Nephron progenitor cell (in vitro differentiated cells): ENCODE measurements at places on chromosomes 7 and 10.

DNA sequence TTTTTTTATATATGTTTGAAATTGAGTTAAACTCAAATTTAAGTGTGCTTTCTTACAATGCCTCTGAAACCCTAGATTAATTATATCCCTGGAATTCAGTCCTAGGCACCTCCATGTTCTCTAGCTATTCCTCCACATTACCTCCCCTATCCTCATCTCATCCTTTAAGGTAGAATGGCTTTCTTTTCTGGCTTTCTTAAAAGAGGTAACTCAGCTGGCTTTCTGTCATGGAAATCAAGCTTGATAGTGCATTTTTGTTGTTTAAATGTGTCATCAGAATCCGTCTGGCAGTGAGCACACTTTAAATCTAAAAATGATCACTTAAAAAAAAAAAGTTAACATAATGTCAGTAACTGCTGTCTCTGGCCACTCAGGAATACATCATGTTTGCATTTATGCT is 42.2 kb downstream of the AHR start:
- no peak for DNase-seq
- no peak overlapping the region for H3K27ac ChIP-seq
- H3K27me3 ChIP-seq: no peaks in the 10 kb centered on the region
- no peaks in the 10 kb centered on the region for H3K4me1 ChIP-seq
- no peak overlapping the region for H3K4me3 ChIP-seq

GRCh38 chr10:43222210-43222720 is 44.6 kb downstream of the RASGEF1A start:
- H3K4me3 ChIP-seq: no peak overlapping the region
- DNase-seq: no peak
- peaks cover 37% of the 10 kb centered on the region for H3K27me3 ChIP-seq
- H3K27ac ChIP-seq: no peak overlapping the region

- H3K27ac ChIP-seq: peak overlapping the region; percentile 29
- peaks cover 17% of the 10 kb centered on the region for H3K4me1 ChIP-seq
- no peak for DNase-seq
Observed at GRCh38 chr10:87761892-87762291, 56.1 kb downstream of the ATAD1 start.

DNA sequence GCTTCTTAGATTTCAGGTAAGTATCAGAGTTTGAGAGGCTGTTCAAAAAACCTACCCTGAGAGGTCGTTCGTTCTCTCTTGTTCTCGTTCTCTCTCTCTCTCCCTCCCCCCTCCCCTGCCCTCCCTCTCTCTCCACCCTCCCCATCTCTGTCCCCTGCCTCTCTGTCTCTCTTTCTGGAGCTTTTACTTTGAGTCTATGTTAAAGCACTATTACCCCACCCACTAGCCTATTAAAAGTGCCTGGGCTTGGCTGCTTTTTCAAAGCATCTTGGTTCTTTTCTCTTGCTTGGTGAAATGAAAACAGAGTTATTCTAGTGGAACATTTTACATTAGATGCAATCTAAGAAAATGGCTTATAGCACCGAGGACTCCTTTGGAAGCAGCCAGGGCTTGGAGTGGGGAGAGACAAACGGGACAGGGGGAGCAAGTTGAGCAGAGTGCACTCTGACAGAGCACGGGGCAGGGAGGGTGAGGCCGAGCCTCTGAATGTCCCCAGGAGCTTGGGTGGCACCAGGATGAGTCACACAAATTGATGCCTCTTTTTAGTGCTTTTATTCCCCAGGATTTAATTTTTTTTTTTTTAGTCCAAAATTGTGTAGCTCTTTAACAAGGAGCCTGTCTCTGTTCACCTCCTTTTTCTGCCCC is 134.3 kb downstream of the CFAP58 start:
- peaks cover 9% of the 10 kb centered on the region for H3K4me1 ChIP-seq
- H3K27me3 ChIP-seq: peaks cover 6% of the 10 kb centered on the region
- no peak overlapping the region for H3K4me3 ChIP-seq
- no peak for DNase-seq

- no peak overlapping the region for H3K27ac ChIP-seq
- DNase-seq: no peak
- no peaks in the 10 kb centered on the region for H3K4me1 ChIP-seq
- H3K36me3 ChIP-seq: no peaks in the 10 kb centered on the region
- peaks cover 13% of the 10 kb centered on the region for H3K27me3 ChIP-seq
- no peak overlapping the region for H3K4me3 ChIP-seq
Observed at GRCh38 chr10:118820326-118821116, 65.8 kb upstream of the CACUL1 start.

DNA sequence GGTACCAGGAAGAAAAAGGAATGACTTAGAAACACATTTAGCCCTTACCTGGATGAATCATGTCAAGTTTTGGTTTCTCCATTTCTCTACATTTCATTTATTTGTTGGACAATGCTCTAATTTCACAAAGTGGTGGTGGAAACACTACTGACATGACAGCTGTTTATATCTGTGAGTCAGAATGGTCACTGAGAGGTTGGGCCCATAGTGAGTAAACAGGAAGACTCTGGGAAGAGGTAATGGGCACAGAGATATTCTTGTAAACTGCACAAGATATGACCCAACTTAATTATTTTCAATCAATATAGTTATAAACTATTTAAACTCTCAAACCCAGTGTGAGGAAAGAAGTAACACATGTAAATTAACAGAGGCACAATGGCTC is 176.3 kb upstream of the MEOX2 start:
- no peaks in the 10 kb centered on the region for H3K27me3 ChIP-seq
- DNase-seq: no peak
- H3K27ac ChIP-seq: no peak overlapping the region
- peaks cover 14% of the 10 kb centered on the region for H3K4me1 ChIP-seq
- no peak overlapping the region for H3K4me3 ChIP-seq

DNA sequence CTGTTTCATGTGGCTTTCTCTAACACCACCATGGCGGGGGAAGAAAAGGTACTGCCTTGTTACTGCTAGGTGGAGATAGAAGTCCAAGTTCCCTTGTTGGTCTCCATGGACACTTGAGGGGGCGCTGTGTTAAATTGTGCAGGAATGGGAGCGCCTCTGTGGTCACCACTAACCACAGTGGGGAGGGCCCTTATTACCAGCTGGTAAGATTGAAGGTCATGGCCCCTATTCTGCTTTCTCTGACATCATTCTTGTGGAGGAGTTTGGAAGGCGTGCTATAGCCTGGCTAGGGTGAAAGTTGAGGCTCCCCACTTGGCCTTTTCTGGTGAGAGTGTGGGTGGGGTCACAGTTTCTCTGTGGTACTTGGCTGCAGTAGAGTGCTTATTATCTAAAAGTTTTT is 14.9 kb upstream of the MXI1 start:
- H3K4me1 ChIP-seq: no peaks in the 10 kb centered on the region
- no peak overlapping the region for H3K27ac ChIP-seq
- DNase-seq: no peak
- H3K27me3 ChIP-seq: peaks cover 51% of the 10 kb centered on the region
- no peak overlapping the region for H3K4me3 ChIP-seq

GRCh38 chr7:12609561-12609960 is 39.0 kb downstream of the SCIN start:
- H3K27ac ChIP-seq: no peak overlapping the region
- peaks cover 3% of the 10 kb centered on the region for H3K27me3 ChIP-seq
- no peak overlapping the region for H3K4me3 ChIP-seq

DNA sequence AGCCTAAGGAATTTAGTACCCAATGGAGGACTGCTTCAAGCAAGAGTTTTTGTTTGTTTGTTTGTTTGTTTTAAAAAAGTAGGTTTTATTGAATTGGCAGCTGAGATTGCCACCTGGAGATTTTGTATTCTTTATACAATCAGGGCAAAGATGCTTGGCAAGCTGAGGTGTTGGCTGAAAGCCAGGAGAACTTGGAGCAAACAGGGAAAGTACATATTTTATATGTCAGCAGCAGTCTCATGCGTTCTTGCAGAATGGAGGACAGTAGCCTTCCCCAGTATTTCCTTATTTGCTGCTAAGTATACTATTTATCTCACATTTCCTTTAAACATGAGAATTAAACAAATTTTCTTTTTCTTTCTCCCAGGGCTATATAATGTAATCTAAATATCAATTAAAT is 22.6 kb upstream of the ICA1 start:
- no peaks in the 10 kb centered on the region for H3K36me3 ChIP-seq
- H3K4me3 ChIP-seq: no peak overlapping the region
- H3K27ac ChIP-seq: no peak overlapping the region
- no peaks in the 10 kb centered on the region for H3K27me3 ChIP-seq
- no peaks in the 10 kb centered on the region for H3K4me1 ChIP-seq
- no peak for DNase-seq

DNA sequence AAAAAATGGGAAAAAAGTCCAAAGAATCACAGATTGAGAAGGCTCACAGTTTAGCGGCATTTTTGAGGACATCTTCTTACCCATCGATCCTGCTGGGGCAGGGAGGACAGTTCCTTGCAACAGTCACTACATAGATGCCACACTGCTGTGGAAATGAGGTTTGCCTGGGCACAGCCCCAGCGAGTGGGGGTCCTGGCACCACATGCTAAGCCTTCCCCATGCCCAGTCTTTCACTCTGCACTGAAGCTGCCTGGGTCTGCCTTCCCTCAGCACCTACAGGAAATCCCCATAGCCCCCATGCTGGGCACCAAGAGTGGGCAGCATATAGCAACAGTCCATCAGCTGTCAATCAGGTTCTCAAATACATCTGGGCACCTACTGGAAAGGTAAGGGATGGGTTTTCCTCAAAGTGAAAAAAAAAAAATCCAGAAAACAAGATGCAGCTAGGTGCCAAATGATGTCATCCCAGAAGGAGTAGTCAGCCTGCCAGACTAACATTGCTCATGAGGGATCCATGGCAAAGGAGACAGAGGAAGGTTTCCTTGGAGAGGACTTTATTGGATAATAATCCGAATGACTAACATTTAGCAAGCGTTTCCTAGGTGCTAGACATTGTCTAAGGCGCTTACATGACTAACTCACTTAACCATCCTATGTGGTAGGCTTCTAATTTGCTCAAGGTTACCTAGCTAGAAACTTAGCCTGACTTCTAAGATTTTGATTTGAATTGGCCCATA is 125.7 kb upstream of the CXCL12 start:
- H3K36me3 ChIP-seq: no peaks in the 10 kb centered on the region
- H3K4me1 ChIP-seq: peaks cover 29% of the 10 kb centered on the region
- no peak for DNase-seq

DNA sequence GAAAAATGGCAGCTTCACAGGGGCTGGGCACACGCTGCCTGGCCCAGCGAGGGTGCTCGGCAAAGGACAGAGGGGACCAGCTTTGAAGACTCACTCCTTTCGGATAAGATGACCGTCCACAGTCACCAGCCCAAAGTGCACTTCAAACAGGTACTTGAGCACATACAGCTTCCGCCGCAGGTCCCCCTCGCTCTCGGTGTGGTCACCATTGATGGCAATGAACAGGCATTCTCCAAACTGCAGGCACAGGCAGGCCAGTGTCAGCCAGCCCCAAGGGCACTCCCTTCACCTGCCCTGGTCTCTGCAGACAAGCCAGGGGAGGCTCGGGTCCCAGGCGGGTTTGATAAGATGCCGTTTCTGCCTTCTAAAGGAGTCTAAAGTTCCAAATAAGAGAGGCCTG is 11.6 kb downstream of the HPS1 start:
- H3K27ac ChIP-seq: peak overlapping the region; percentile 33
- peaks cover 95% of the 10 kb centered on the region for H3K36me3 ChIP-seq
- DNase-seq: no peak
- peaks cover 1% of the 10 kb centered on the region for H3K27me3 ChIP-seq

GRCh38 chr10:113319479-113319878 is 233.4 kb upstream of the HABP2 start:
- H3K36me3 ChIP-seq: no peaks in the 10 kb centered on the region
- H3K4me3 ChIP-seq: no peak overlapping the region
- no peak overlapping the region for H3K27ac ChIP-seq
- peaks cover 4% of the 10 kb centered on the region for H3K4me1 ChIP-seq
- H3K27me3 ChIP-seq: peaks cover 14% of the 10 kb centered on the region

DNA sequence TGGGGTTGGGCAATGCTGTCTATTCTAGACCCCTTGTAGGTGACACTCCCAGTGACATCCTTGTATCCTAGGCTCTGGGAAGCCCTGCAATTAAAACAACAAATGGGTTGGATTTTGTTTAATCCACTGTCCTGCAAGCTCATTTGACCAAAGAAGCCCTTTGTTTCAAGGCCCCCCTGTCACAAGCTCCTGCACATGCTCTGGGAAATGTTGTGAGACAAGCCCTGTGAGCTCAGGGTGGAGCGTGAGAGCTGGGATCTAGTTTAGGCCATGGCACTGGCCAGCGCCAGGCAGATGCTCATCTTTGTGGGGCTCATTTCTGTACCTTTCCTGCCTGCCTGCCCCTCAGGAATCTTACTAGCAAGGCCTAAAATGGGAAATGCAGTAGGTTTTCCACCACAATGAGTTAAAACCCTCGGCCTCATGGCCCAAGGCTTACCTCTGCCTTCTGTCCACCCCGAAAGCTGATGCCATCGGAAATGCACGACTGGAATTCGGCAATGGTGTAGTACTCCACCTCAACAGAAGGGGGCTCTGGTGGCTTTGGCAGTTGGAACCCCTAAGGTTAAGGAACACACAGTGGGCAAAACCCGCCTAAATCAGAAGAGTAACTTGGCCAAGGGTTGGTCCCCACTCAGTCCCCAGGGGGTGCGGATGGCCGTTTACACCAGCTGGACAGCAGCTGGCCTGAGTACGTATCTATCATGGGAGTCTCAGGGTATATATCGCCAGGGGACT is 112.0 kb downstream of the NEURL1 start:
- H3K27me3 ChIP-seq: peaks cover 3% of the 10 kb centered on the region
- H3K36me3 ChIP-seq: peaks cover 80% of the 10 kb centered on the region
- no peak overlapping the region for H3K27ac ChIP-seq

DNA sequence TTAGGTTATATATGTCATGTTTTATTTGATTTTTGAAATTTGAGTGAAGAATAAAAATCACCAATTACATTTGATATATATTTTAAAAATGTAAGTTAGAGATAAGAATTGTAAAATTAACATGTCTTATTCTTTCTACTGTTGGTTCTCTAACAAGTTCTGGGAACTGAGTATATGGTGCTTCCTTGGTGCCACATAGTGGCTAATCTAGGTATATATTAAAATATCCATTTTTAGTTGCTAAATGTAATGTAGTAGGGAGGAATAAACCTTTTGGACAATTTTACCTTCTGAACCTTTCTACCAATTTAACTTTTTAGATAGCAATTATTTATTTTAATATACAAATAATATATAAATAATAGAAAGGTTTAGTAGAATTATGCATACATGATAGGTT is 17.5 kb downstream of the CFAP69 start:
- no peak overlapping the region for H3K27ac ChIP-seq
- no peaks in the 10 kb centered on the region for H3K4me1 ChIP-seq
- no peak overlapping the region for H3K4me3 ChIP-seq
- H3K27me3 ChIP-seq: no peaks in the 10 kb centered on the region
